Natural killer cell (primary cell): ENCODE measurements at places on chromosomes 5 and 9.

DNA sequence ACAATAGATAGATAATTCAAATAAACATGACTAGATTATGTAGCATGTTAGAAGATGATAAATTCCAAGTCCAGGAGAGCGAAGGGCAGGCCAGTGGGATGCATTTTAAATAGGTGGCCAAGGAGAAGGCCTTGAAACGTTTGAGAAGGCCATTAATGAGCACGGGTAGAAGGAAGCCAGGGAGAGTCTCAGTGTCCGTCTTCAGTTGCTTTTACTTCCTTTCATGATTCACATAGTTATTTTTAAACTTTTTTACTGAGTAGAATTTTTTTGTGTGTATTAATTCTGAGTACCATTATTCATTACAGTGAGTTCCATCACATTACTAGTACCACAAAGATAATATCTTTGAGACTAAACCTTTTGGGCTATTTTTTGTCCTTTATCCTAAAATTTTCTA is 259.2 kb downstream of the ARRDC3 start:
- no peak for DNase-seq

GRCh38 chr9:109923471-109923760 is 143.4 kb downstream of the PALM2AKAP2 start:
- DNase-seq, result no peak

- DNase-seq, result no peak
Measured at GRCh38 chr5:173451031-173451430, 122.8 kb upstream of the STC2 start.

DNA sequence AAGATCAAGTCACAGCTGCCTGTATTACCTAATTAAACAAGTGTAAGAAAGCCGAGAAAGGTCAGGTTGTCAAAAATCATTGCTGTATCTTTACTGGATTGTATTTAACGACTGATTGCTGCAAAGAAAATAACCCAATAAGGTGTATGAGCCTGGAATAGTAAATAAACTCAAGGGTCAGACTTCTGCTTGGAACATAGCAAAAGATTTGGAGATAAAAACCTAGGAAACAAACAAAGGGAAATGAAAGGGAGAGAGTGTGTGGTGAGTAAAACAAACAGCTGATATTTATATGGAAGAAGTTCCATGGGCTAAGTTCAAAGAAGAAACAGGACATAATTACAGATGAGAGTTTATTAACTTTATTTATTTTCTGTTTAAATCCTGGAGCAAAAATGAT is 354.0 kb downstream of the TLR4 start:
- DNase-seq, result no peak
